ENCODE measurements at places on chromosomes 13 and 19.
A peak's percentile ranks its signal among the peaks of the same experiment; 100 is the strongest.

GRCh38 chr19:57802269-57802668 lies 12.4 kb downstream of the ZNF552 start:
- DNase-seq = no peak

DNA sequence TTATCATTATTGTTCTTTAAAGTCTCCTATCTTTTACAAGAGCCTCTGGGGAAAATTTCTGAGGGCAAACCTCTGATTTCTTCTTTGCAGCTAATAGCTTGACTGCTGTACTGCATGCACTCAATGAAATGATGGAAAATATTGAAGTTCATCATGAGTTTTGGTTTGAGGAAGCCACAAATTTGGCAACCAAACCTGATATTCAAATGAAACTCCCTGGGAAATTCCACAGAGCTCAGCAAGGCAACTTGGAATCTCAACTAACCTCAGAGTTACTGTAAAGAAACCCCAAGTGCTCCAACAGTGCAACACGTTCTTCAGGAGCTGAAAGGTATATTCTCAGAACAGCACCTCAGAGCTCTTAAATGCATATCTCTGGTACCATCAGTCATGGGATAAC lies 14.2 kb upstream of the RNF6 start:
- no peak for DNase-seq

DNA sequence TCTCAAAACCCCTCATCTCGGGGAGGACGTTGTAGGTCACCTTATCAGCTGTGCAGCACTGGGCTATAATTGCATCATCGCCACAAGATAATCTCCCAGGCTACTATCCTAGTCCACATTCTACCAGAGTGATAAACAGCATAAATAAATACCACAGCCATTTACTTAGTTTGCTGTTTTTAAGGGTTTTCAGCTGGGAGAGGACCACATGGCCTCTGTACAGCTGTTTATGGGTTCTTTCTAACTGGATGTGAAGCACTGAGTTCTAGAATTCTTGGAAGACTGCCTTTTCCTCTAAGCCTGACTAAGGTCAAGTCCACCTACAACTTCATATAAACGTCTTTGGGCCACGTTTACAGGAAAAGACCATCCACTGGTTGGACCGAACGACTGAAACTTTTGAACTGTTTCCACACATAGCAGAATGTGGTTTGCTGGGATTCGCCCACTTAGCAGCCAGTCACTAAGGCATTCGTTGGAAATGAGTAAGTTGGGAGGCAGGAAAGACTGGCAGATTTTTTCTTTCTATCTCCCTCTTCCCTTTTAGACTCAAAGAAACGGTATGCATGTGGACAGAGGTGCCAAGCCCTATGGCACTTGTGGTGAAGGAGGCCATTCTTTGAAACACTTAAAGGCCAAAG lies 752.5 kb upstream of the SGCG start:
- no peak for DNase-seq

DNA sequence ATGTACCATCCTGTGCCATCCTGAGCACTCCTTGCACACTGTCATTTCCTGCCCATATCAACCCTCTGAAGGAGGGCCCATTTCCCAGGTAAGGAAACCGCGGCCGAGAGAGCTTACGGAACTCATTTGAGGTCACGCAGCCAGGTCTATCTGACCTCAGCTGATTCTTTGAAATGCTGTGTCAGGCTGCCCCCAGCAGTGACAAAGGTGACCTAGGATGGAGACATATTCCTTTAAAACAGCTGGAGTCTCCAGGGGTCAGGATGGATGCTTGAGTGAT lies 42.2 kb upstream of the VSTM2B start:
- DNase-seq = no peak

DNA sequence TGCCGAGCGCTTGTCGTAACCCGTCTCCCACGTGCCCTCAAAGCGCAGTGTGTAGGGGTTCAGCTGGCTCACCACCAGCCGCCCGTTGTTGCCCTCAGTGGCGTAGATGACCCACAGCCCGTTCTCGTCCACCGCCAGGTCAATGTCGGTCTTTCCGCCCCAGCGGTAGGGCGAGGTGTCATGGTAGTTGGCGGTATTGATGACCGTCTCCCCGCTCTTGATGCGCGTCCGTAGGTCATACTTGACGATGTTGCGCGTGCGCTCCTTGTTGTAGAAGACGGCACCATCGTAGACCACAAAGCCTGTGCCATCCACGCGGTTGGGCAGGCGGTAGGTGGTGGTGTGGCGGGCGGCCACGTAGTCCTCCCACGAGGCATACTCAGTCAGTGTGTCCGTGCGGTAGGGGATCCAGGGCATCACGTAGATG lies 26.5 kb upstream of the ASF1B start:
- no peak for DNase-seq

DNA sequence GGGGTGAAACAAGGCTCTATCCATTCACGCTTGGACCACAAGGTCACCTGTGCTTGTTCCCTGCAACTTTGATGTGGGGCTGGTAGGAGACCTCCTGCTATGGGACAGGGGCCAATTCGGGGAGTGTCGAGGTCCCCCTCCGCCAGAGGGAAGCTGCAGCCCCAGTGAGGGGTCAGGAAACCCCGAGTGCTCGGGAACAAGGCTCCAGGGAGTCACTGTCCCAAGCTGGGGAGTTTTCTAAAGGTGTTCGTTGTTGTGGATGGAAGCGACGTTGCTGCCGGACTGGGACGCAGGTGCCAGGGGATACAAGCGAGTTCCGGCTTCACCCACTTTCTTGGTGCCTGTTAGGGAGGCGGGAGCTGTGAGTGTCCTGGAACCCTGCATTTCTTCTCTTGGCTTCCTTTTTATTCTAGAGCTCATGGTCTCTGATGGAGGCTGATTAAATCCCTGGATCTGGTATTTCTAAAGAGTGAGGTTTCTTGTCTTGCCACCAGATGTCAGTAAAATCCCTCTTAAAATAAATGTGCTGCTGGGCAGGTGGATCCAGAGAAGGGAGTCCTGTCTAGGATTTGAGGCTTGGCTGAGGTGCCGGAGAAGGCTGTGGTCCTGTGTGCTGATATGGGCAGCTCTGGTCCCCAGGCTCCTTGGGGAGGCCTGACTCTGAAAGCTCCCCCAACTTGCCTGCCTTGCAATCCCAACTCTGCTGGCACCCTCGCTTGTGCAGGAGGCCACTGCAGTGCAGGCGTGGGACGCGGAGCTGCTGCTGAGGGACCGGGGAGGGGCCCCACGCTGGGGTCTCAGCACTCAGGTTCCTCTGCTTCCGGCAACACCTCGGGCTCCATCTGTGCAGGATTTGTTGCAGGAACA lies 153.9 kb downstream of the TEX29 start:
- DNase-seq = no peak

DNA sequence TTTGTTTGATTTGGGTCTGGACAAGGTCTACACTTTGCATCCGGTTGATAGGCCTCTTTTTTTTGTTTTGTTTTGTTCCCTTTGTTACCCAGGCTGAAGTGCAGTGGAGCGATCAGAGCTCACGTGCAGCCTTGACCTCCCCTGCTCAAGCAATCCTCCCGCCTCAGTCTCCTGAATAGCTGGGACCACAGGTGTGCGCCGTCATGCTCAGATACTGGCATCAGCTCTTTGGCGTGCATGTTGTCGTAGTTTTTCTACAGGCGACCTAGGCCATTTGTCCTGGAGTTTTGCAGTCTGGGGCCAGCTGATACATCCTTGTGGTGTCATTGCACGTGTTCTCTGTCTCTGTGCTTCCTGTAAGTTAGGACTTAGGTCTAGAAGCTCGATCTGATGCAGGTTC lies 16.3 kb downstream of the PAK4 start:
- DNase-seq = no peak

GRCh38 chr19:45558399-45558878 lies 26.2 kb downstream of the OPA3 start:
- DNase-seq = peak; percentile 20

GRCh38 chr13:19606152-19606551 lies 27.3 kb upstream of the MPHOSPH8 start:
- no peak for DNase-seq

- no peak for DNase-seq
These were observed 36.3 kb downstream of the ELF1 start for GRCh38 chr13:40982772-40983171.

DNA sequence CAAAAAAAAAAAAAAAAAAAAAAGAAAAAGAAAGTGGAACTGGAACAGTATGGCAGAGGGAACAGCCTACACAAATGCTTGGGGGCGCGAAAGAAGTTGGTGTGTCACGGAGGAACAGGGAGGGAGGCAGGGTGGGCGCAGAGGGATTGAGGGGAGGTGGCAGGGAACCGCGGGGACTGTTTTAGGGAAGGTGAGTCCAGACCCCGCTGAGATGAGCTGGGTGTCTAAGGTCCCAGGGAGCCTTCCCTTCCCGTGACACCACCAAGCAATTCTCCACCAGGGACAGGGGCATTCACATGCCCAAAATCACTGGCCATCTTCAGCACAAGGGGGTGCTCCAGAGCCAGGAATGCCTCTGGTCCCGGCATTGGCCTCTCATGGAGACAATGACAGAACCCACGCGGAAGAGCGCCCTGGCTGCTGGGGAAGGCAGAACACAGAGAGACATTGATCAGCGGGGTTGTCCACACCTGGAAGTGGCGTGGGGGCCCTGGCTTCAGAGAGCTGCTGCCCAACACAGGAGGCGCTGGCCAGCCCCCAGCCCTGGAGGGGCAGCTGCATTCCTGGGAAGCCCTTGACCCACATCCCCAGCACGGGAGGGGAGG lies 6.9 kb downstream of the PEAK3 start:
- no peak for DNase-seq

DNA sequence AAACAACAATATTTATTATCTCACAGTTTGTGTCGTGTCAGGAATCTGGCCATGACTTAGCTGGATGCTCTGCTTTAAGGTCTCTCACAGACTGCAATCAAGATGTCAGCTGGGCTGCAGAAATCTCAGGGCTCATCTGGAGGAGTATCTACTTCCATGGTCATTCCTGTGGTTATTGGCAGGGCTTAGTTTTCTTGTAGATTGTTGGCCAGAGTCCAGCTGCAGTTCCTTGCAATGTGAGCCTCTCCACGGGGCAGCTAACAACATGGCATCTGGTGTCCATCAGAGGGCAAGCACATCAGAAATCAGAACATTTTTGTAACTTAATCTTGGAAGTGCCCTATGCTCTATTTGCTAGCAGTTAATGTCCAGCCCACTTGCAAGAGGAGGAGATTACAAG lies 45.7 kb upstream of the TDRD3 start:
- no peak for DNase-seq

GRCh38 chr13:100644371-100644770 lies 30.2 kb downstream of the TMTC4 start:
- DNase-seq = no peak

- no peak for DNase-seq
These were observed 112.5 kb downstream of the MYO16 start for GRCh38 chr13:108741930-108742329.

DNA sequence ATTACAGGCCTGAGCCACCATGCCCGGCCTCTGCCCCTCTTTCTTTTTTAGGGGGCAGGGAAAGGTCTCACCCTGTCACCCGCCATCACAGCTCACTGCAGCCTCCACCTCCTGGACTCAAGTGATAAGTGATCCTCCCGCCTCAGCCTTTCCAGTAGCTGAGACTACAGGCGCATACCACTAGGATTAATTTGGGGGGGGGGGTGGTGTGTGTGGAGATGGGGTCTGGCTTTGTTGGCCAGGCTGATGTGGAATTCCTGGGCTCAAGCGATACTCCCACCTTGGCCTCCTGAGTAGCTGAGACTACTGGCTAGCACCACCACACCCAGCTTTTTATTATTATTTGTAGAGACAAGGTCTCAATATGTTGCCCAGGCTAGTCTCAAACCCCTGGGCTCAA lies 4.2 kb downstream of the APOE start:
- no peak for DNase-seq

- no peak for DNase-seq
These were observed 3.1 kb upstream of the TMEM86B start for GRCh38 chr19:55231391-55232285.

DNA sequence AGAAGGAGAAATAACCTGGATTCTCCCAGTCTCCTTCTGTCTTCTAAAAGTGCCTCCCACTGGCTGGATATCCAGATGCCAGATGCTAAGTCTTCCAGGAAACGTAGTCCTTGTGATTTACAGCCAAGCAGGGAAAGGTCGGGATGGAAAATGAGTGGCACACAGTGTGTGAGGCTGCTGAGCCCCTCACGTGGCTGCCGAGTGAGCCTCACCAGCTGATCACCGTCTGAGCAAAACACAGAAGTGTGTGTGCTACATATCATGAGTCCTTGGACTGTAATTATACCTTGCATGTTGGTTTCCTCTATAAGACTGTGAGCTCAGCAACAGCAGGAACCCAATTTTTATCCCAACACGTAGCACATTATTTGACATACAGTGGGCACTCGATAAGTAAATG lies 15.1 kb downstream of the LHFPL6 start:
- DNase-seq = no peak

GRCh38 chr19:19482809-19483596 lies 32.3 kb downstream of the TSSK6 start:
- DNase-seq = no peak

DNA sequence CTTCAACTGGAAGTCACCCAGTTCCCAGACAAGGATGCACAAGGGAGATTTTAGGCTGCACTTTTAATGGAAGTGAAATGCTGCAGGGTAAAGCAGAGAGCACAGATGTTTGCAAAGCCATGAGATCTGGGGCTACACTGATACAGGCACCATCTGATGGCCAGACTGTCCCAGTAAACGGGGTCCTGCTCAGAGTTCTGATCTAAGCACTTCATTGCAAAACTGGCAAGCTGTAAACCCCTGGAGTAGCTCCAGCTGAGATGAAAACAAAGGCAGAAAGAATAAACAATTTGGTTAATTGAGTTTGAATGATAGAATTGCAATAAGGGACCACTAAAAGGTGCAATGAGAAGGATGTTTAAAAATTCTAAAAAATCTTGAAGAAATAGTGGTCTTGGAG lies 197.1 kb downstream of the OXGR1 start:
- DNase-seq = no peak
